ENCODE measurements at places on chromosomes 1 and 21.

DNA sequence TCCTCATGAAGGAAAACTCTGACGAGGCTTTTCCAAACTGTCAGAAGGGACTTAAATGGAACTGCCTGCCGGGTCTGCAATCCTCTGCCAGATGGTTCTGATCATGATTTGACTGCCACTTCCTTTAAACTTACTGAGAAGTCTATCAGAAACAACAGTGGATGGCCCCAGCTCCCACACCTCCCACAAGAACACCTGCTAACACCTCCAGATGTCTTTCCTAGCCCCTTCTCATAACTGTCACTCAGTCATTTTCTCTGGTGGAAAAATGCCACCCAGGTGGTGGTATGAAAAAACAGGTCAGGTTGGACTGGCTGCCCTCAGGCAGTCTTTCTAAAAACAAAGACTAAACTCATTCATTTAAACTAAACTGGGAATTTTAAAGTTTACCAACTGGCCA lies 66.7 kb upstream of the ABCD3 start:
- DNase-seq, result no peak

GRCh38 chr1:66290761-66291530 lies 243.0 kb upstream of the SGIP1 start:
- DNase-seq, result no peak

DNA sequence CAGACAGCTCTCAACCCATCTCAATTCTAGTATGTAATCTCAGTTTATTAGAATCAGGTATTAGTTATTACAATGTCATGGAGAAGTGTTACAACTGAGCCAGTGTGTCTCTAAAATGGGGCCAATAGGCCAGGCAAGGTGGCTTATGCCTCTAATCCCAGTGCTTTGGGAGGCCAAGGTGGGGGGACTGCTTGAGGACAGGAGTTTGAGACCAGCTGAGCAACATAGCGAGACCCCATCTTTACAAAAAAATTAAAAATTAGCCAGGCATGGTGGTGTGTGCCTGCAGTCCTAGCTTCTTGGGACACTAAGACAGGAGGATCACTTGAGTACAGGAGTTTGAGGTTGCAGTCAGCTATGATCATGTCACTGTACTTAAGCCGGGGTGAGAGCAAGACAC lies 104.9 kb downstream of the BCAR3 start:
- DNase-seq, result no peak

GRCh38 chr1:231921646-231922345 lies 295.2 kb downstream of the DISC1 start:
- peak; percentile 43 for DNase-seq

DNA sequence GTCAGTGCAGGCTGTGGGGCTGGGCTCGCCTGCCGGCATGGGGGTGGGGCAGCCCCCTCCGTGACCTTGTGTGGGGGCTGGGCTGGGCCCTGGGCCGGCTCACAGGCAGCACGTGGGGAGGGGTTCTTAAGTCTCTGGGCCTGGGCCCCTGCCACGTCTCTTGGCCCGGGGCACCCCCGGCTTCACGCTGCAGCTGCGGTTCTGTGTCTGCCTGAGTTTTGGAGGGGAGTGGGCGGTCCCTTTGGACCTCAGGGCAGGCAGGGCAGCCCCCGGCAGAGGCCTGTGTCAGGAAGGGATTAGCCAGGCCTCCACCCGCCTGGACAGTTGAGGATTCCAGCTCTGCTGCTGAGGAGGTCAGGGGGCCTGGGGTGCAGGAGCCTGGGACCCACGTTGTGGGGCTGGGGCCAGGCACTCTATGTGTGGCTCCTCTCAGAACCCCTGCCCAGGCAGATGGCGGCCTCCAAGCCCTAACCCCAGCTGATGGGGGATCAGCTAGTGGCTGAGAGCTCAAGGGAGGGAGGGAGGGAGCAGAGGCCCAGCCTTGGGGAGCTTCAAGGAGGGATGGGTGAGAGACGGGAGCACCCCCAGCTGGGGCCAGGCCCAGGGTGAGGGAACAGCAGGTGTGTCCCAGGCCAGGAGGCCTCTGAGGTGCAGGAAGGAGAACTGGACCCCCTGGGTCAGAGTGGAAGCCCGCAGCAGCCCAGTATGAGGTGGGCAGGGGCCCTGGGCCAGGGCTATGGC lies 1.8 kb upstream of the PLCH2 start:
- no peak for DNase-seq

DNA sequence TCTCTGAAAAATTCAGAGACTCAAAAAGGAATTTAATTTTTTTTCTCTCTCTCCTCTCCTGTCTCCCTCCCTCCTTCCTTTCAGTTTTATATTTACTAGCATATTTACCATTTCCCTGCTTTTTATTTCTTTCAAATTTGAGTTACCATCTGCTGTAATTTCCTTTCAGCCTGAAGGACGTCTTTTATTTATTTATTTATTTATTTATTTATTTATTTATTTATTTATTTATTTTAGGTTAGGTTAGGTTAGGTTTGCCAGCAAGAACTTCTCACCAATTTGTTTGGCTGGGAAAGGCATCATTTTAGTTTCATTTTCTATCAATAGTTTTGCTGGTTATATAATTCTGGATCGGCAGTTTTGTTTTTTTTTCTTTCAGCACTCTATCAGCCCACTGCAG lies 231.7 kb upstream of the ZRANB2 start:
- DNase-seq, result peak; percentile 5

DNA sequence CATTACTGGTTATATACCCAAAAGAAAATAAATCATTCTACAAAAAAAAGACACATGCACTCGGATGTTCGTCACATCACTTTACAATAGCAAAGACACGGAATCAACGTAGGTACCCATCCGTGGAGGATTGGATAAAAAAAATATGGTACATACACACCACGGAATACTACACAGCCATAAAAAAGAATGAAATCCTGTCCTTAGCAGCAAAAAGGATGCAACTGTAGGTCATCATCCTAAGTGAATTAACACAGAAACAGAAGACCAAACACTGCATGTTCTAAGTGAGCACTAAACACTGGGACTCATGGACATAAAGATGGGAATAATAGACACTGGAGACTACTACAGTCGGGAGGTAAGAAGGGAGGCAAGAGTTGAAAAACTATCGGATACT lies 148.6 kb downstream of the CHD1L start:
- no peak for DNase-seq

DNA sequence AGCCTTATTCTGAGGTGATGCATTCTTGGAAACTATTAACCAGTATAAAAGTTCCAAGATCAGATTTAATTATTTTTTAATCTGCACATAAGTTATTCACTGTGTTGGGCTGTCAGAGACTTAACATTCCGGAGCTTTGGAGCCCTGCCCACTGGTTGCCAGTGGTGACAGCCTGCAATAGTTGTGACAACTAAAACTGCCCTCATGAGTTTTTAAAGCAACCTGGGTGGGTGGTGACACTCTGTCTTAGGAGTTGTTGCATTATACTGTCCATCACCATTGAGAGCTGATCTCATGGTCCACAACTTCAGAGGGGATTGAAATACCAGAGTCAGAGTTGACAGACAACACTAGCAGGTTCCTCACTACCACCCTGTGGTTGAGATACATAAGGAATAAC lies 653.9 kb upstream of the USP24 start:
- DNase-seq, result no peak

- DNase-seq, result no peak
Observed at GRCh38 chr1:16224472-16224871, 12.0 kb upstream of the ARHGEF19 start.

GRCh38 chr1:154807048-154807591 lies 63.0 kb downstream of the KCNN3 start:
- no peak for DNase-seq

DNA sequence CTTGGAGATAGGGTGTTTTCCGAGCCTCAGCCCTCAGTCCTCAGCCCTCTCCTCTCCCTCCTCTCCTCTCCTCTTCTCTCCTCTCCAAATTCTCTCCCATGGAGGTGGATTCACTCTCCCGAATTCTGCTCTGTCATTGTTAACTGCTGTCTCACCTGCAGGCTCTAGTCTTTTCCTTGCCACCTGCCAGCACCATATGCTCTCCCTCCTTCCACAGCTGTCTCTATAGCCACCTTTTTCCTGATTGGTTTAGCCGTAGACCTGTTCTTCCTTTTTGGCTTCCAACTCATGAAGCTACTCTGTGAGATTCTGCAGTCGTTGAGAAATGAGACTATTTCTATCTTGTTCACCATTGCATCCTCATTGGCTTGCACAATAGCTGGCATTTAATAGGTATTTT lies 19.7 kb downstream of the COG2 start:
- DNase-seq, result no peak

DNA sequence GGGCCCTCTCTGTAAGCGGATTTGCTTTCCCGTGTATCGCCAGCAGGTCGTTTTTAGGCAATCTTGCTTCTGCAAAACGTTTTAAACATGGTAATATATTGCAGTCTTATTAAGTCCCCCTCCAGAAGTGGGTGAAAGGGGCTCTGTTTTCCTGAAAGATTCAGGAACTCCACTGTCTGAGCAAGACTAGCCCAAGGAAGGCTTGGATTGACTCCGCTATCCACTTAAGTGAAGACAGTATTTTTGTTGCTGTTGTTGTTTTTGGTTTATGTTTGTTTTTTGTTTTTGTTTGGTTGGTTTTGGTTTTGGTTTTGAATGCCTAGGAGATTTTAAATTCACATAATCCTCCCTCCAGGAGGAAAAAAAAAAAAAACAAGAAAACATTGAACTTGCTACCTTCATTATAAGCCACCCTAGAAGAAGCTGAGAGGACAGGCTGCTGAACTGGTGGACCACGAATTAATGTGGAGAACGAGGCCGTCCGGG lies 29.1 kb upstream of the NFIA start:
- DNase-seq, result no peak

DNA sequence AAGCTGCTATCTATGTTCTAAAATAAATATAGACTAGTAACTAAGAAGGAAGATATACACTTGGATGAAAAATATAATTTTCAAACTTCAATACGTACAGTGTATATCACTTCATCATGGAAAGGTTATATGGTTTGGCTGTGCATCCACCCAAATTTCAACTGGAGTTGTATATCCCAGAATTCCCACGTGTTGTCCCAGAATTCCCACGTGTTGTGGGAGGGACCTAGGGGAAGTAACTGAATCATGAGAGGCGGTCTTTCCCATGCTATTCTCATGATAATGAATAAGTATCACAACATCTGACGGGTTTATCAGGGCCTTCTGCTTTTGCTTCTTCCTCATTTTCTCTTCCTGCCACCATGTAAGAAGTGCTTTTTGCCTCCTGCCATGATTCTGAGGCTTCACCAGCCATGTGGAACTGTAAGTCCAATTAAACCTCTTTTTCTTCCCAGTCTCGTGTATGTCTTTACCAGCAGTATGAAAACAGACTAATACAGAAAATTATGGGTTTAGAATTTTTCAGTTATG lies 10.7 kb downstream of the NEGR1 start:
- no peak for DNase-seq

DNA sequence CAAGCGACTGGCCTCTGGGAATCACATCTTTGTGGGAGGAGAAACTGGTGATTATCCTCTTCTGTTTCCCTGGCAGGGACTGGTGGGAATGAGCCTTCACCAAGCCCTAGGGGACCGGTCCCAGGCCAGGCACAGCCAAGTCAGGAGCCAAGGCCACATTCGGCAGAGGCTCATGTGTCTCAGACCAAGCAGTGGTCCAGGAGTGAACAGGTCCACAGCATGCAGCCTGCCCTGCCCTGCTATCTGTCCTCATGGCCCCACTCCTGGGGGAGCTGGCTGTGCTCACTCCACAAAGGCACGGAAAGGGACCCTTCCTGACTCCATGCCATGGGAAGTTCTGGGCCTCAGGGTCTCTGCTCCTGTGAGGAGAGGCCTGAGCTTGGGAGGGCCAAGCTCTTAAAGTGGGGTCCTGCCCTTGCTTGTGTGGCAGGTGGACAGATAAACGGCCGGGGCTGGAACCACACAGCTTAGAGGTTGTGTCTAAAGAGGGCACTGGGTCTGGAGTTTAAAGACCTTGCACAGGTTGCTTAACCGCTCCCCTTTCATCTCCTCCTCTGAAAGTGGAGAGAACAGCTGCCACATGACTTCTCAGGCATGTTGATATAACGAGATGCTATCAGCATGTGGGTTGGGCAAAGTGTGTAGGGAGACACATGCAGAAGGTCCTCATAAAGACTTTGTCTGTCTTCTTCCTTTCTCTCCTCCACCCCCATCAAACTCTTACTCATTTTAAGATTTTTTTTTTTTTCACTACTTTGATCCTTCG lies 57.5 kb downstream of the CASQ2 start:
- DNase-seq, result no peak

DNA sequence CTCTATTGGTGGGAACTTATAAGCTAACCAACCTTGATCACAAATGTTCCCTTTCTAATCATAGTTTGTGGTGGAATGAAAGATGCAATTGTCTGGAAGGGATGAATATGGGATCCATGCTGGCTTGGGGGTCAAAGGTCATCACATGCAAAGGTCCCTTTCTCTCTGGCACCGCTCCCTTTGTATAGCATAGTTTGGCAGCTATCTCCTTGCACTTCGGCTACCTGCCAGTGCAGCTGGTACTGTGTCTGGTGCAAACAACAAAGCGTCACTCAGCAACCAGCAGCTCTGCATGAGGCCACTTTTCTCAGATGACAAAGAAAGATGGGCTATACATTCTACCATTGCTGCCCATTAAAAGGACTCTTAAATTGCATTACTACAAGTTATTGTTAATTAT lies 188.2 kb upstream of the NFIA start:
- DNase-seq, result no peak

All from fibroblast of mammary gland (primary cell).